ENCODE measurements at places on chromosomes 3 and 15. TPM values are rescaled to one million over a fixed set of nuclear protein-coding genes. Genes with fewer than 3 reads are reported as not detected.

ANKUB1 gene
- not detected for total RNA-seq

IL17RE gene
- total RNA-seq, result 0.14 TPM

CPN2 gene
- total RNA-seq, result not detected

SLCO3A1 gene
- total RNA-seq, result 1.9 TPM

GNAT1 gene
- under 0.01 TPM for total RNA-seq

BCHE gene
- total RNA-seq, result under 0.01 TPM

MKRN2OS gene
- total RNA-seq, result not detected

RASL12 gene
- total RNA-seq, result not detected

Data from pulmonary artery endothelial cell (primary cell).